Hair follicle dermal papilla cell (primary cell): ENCODE measurements at places on chromosomes 5 and 9. TPM values are rescaled to one million over a fixed set of nuclear protein-coding genes. Genes with fewer than 3 reads are reported as not detected.

IL9 gene
- total RNA-seq, result not detected in 2 replicates

ADAMTS6 gene
- total RNA-seq, result 109 and 117 TPM in 2 replicates

PCDHGA3 gene
- 4.9 and 5.7 TPM in 2 replicates for total RNA-seq

TOPORS gene
- total RNA-seq, result 35.7 and 37.8 TPM in 2 replicates

G3BP1 gene
- total RNA-seq, result 190 and 214 TPM in 2 replicates
